ENCODE measurements at places on chromosomes 6 and 20. TPM values are rescaled to one million over a fixed set of nuclear protein-coding genes. Genes with fewer than 3 reads are reported as not detected.

LY6G6D gene
- not detected for total RNA-seq

DNA sequence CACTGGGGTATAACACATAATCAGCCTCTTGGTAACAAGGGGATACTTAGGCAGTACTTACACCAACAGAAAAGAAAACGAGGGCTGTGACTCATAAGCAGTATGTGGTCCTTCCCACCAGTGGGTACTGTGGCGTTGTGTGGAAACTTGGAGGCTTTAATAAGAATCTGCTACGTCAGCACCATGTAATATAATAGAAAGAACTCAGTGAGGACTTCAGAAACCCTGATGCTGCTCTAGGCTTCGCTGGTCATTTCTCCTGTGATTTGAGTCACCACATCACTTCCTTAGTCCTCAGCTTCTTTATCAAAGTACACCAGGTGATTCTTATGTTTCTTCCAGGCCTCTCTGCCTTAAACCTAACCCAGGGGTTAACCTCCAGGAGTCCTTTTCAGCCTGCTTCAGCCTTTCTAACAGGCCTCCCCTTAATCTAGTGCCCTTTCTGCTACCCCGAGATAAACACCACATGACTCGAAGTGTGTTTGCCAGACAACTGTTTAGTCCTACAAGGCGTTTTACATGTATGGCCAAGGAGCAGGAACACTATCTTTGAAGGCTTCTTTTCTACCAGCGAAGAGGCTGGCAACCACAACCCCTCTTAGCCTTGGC, 68.5 kb downstream of the FYN start:
- DNase-seq, result no peak

DNA sequence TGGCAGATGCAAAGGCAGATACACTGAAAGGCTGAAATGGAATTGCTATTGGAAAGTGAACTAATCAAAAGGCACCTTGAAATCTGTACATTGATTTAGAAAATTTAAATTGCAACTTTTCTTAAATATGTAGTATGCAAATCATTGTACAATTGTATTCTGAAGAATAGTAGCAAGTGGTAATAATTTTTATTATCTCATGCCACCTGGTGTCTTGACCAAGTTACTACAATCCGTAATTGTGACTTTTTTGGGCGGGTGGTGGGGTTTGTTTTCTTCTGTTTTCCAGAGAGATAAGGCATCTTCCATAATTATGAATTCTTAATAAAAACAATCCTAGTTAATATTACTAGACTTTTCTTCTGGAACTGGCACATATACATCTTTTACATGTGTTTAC, 12.5 kb upstream of the BCKDHB start:
- DNase-seq, result no peak

DNA sequence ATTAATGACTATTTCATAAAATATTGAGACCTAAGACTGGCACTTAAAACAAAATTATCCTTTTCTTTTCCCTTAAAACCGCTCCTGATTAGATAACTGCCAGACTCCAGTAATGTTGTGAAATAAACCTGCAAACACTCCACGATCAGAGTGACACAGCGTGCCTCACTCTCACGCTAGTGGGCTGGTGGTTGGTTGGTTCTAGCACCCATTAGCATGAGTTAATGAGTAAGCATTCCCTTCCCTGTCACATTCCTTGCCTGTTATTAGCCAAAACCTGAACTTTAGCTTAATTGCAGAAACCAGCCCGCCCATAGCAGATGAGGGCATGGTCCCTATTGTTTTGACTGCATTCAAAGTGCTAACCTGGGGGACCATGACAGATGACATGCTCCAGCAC, 193.4 kb downstream of the CD83 start:
- DNase-seq, result no peak

- DNase-seq, result peak; percentile 46
These were observed 27.8 kb downstream of the SPATA2 start for GRCh38 chr20:49887251-49888211.

Measured in Right ventricle myocardium inferior (tissue), 1 donor.